Activated CD4-positive, alpha-beta T cell treated with anti-CD3 and anti-CD28 coated beads, Interleukin-2, amount 50 U/mL, for 1 hour (primary cell): ENCODE measurements at places on chromosomes 11 and 22.

DNA sequence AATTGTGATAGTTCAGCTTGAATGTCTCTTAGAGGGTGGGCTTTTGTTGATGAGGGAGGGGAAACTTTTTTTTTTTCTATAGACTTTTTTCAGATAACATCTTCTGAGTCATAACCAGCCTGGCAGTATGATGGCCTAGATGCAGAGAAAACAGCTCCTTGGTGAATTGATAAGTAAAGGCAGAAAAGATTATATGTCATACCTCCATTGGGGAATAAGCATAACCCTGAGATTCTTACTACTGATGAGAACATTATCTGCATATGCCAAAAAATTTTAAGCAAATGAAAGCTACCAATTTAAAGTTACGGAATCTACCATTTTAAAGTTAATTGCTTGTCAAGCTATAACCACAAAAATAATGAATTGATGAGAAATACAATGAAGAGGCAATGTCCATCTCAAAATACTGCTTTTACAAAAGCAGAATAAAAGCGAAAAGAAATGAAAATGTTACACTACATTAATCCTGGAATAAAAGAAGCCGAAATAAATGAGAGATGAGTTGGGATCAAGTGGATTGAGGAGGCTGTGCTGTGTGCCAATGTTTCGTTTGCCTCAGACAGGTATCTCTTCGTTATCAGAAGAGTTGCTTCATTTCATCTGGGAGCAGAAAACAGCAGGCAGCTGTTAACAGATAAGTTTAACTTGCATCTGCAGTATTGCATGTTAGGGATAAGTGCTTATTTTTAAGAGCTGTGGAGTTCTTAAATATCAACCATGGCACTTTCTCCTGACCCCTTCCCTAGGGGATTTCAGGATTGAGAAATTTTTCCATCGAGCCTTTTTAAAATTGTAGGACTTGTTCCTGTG lies 3.9 kb downstream of the MALAT1 start:
- no peak for DNase-seq

GRCh38 chr11:35165030-35165422 lies 26.1 kb downstream of the CD44 start:
- no peak for DNase-seq

GRCh38 chr22:24146194-24146616 lies 35.1 kb upstream of the SUSD2 start:
- DNase-seq = no peak

GRCh38 chr22:42608136-42608822 lies 6.4 kb downstream of the POLDIP3 start:
- no peak for DNase-seq

DNA sequence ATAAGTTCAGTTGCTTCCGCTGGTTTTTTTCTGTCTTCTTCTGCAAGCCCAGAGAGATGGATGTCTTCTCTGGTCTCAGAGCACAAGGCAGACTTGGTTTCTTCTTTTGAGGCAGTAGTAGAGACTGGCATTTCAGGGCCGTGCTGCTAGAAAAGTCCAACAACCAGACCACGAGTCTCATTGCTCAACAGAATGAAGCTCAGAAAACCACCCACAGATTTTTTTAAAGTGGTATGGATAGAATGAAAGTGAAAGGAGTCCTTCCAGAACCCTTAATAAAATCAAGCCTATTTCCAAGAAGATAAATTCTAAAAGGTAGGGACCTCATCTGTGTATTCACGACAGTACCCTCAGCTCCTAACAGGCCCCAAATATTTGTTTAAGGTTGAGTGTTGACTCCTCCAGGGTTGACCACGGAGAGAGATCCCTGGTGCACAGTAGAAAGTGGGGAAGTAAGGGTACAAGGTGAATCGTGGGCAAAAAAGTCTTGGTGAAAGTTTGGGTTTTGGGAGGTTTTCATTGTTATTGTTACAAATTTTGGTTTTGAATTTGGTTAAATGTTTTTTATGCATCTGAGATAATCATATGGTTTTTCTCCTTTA lies 43.6 kb upstream of the DDX6 start:
- DNase-seq = no peak

DNA sequence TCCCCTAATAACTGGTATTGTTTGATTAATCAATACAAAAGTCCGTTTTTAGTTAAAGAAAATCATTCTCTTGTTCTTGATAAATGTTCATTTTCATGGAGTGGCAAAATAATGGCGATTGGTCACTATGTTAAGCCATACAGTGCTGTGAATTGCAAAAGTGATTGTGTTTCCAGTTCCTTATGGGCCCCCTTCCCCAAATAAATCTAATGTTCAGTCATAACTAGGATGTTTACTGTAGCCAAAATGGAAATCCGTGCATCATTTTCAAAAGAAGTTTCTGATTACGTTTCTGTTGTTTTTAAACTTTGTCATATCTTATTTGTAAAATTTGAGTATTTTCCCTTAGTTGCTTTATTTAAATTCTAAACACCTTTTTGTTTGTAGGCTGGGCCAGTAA lies 845 bp downstream of the RBM7 start:
- DNase-seq = no peak

DNA sequence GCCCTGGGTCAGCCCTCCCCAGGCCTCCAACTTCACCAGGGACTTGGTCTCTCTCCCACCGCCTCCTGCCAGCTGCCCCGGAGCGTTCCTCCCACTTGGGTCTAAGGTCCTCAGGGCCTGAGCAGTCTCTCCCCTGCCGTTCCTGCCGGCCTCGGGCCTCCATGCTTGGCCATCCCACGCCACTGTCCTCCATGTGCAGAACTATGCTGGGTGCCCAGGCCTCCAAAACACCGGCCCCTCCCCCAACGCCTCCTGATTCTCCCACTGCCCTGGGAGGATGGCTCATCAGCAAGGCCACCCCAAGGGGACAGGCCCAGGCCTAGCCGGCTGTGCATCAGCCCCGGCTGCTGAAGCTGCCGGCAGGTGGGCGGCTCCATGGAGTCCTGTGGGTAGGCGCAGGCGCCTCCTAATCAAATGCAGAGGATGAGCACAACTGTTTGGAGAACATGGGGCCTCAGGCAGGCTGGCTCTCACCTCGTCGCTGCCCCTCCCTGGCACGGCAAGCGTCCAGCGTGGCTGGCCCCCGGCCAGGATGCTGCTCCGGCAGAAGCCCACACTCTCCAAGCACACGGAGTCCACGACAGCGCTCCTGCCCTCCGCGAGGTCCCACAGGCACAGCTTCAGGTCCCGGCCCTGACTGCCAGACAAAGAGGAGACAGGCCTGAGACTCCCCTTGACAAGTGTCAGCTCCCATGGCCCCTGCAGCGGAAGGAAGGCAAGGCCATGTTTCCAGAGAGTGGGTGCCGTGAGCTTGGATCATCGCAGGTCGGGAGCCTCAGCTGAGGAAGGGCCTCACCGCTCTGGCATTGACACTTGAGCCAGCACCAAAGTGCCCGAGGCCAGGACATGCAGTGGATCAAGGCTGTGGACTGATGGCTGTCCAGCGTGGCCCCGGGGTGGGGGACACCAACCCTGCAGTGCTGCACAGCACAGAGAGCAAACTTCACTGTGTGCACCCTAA lies 42.6 kb downstream of the GNB1L start:
- DNase-seq = no peak

GRCh38 chr11:45165806-45166603 lies 19.6 kb downstream of the PRDM11 start:
- no peak for DNase-seq

GRCh38 chr11:25981998-25982397 lies 349.9 kb upstream of the ANO3 start:
- no peak for DNase-seq

DNA sequence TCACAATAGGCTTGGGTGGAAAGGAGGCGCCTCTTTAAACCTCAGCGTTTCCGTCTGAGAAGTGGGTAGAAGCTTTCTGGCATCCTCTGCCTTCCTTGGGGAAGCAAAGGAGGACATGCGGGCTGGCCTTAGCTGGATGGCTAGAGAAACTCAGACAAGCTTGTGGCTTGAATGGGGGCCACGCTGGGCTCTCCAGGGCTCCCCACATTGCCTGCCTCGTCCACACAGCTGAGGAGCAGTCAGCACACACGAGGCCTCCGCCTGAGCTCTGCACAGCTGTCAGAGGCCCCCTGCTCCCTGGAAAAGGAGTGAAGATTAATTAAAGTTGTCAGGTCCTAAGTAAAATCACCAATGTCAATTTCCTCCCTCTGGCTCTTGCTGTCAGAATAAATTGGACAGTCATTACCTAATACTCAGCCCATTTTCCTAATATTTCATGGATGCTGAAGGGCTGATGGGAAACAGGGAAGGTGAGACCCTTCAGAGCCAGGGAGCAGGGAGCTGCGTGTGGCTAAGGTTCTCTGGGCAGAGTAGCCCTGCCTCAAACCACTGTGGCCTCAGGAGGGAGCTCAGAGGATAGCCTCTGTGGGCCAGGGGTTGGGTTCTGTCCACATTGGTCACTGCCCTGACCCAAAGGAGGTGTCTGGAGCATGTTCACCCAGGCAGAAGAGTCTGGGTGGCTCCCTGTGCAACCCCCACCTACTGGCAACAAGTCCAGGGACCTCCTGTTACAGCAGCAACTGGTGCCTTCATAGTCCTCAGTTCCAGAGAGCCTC lies 118.3 kb upstream of the CD82 start:
- no peak for DNase-seq

- DNase-seq = no peak
Measured at GRCh38 chr11:83355391-83355790, 69.2 kb upstream of the CCDC90B start.

- DNase-seq = no peak
Measured at GRCh38 chr22:38186429-38186828, 4.8 kb upstream of the PLA2G6 start.

DNA sequence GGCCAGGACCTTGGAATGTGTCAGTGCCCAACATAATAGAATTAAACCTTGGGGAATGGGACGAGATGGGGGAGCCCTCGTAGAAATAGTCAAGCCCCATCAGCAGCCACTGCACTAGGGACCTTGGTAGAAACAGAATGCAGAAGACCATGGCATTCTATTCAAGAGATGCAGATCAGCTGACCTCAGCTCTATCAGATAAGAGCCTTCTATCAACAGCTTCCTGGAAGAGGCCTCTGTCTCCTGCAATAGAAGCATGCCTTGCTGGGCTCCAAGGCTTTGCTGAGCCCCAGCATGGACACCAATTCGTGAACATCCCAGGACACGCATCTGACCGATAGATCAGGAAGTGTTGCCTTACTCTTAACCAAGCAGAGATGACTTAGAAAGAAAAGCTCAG lies 27.5 kb upstream of the FLI1 start:
- DNase-seq = no peak

GRCh38 chr11:60528934-60529333 lies 13.7 kb downstream of the MS4A13 start:
- DNase-seq = no peak

- no peak for DNase-seq
Measured at GRCh38 chr11:17719028-17719937, at the start of gene MYOD1. TSS of gene MYOD1 (plus strand) at chr11:17719571. CDS start at chr11:17719783, 212 bp downstream.

- DNase-seq = no peak
Measured at GRCh38 chr22:49023161-49023878, 804.4 kb downstream of the BRD1 start.

- no peak for DNase-seq
Measured at GRCh38 chr11:124625504-124626168, 3.0 kb downstream of the TBRG1 start.

DNA sequence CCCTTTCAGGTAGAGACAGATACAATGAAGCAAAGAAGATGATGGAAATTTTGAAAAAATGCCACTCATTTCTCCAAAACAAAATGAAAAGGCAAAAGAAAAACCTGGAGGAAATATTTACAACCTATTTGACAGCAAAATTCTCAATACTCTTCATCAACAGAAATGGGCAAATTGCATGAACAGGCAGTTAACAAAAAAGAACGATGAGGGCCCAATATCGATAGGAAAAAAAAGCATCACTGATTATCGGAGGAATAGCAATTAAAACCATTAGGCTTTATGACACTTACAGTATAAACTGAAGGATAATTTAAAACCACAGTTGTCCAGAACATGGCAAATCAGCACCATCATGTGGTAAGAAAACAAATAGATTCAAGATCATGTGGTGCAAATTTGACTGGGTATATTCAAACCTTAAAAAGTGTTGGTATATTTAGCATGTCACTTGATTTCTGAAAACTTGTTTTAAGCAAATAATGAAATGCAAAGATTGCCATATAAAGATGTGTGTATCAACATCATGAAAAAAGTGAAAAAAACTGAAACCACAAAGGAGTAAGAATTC lies 222.9 kb downstream of the BRD1 start:
- no peak for DNase-seq

DNA sequence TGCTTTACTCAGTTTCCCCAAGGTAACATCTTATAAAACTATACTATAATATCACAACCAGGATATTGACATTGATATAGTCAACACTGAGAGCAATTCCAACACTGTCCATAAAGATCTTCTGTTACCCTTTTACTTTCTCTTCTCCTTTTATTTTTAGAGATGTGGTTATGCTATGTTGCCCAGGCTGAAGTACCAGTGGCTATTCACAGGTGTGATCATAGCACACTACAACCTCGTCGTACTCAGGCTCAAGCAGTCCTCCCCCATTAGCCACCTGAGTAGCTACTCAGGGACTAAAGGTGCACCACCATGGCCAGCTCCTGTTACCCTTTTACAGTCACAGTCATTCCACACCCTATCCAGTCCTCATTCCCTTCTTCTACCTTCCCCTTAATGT lies 119.7 kb downstream of the CWF19L2 start:
- DNase-seq = no peak

GRCh38 chr11:125382314-125382791 lies 113.7 kb downstream of the FEZ1 start:
- DNase-seq = no peak

- no peak for DNase-seq
Measured at GRCh38 chr11:29361369-29361768, 655.5 kb downstream of the KCNA4 start.

- DNase-seq = no peak
Measured at GRCh38 chr11:128201009-128201408, 386.3 kb downstream of the ETS1 start.

DNA sequence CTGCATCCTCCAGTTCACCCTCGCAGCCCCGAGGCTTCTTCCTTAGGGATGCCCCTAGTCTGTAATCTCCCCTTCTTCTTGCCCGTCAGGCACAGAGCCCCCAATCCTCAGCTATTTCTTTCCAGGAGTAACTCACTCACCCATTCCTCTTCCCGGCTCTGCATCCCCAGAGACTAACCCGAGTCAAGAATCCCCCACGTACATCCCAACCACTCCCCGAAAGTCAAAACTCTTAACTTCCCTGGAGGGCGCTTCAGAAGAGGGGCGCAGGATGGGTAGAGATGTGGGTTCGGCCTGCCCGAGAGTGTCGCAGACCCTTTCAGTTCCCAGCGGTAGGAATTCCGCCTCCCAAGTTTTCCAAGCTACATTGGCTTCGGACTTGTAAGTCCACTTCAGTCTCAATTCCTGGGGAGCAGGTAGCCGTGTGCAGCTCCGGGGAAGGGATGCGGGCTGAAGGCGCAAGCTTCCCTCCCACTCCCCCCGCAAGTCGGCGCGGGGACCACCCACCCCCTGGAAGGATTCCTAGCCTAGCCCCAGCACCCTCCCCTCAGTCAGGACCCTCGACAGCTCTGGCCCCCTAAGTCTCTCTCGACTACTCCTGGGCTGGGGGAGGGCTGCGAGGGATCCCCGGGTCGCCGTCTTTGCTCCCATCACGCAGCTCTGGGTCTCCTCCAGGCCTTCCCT lies 871 bp downstream of the BDNF start:
- DNase-seq = no peak

GRCh38 chr11:70885281-70886231 lies 366.8 kb downstream of the SHANK2 start:
- no peak for DNase-seq
